ENCODE measurements at places on chromosomes 5 and 9.

GRCh38 chr9:69527454-69527853, 144.7 kb downstream of the APBA1 start:
- DNase-seq, result no peak

- no peak for DNase-seq
Observed at GRCh38 chr9:96554326-96554725, 65.3 kb downstream of the CDC14B start.

DNA sequence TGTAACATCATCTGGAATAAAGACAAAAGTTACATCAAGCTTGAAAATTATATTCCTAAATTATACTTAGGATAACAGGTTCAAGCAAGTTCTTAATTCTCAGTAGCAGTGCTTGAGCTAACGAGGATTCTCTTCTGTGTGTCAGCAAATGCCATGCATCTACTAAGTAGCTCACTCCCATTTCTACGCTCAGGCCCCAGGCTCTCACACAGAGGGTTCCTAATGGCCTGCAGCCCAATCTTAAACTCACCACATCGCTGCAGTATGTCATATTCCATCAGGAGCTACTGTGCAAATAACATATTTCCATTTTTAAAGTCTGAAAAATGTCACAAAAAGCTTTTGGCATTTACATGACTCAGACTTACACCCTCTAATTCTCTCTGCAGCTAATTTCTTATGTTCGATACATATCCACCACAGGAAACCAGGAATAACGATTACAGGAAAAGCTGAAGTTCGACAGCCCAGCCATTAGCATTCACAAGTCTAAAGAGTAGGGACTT, 474.8 kb downstream of the EFNA5 start:
- DNase-seq, result no peak

DNA sequence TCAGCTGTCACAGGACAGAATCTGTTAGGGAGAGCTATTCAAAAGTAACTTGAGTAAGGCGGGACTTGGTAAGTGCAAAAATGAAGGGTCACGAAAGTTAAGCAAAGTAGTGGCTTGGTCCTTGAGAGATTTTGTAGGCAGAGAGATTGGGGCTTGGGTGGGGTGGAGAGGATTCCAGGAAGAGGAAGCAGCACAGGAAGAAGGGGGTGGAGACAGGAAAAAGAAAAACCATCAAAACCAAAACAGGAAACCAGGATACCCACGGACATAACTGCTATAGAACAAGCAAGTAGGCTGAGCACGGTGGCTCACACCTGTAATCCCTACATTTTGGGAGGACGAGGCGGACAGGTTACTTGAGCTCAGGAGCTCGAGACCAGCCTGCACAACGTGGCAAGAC, 3.7 kb downstream of the ROPN1L start:
- DNase-seq, result no peak

- peak; percentile 32 for DNase-seq
Observed at GRCh38 chr5:172005708-172006320, 624 bp downstream of the FBXW11 start.

DNA sequence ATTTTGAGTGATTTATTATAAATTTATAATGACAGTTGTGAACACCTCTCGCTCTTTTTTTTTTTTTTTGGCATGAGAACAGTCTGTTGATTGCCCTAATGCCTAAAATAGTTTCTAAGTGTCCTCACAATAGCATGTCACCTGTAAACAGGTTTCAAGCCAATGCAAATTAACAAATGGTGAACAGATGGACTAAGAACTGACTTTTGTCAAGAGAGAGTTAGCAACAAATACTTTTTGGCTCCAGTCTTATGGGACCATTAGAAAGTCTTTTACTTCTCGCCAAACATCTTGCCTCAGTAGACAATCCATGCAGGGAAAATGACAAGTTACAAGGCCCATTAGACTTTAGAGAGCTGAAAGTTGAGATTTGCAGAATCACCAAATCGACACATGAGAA, 67.8 kb downstream of the MED27 start:
- no peak for DNase-seq

- DNase-seq, result no peak
Observed at GRCh38 chr9:93587651-93588347, 11.4 kb downstream of the PHF2 start.

DNA sequence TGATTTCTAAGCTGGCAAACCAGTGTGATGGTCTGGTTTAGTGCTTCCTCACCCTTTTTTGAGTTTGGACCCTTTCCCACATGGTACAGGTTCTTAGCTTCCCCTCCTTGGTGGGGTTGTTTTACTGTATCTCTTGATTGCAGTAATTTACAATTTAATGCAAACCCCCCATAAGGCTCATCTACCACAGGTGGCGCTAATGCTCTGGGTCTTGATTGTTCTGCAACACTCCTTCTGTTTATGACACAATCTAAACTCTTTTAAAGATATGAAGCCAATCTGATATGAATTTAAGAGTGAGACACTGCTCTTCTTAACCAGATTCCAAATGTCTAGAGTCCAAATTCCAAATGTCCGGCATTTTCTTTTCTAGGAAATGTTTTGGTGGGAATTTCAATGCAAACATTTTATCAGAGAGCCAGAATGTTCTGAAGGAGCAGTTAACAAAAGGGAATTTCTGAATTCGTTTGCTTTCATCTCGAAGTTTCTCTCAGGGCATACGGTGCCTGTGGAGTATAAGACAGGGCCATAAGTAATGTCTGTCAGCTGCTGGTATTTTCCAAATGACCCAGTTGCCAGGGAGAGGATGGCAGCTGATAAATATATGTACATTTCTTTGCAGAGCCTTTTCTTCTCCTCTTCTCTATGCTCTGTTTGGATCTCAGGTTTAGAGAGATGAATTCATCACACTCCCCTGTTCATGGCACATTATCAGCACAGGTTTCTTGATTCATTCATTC, 246.8 kb downstream of the ARHGAP26 start:
- DNase-seq, result peak; percentile 69

DNA sequence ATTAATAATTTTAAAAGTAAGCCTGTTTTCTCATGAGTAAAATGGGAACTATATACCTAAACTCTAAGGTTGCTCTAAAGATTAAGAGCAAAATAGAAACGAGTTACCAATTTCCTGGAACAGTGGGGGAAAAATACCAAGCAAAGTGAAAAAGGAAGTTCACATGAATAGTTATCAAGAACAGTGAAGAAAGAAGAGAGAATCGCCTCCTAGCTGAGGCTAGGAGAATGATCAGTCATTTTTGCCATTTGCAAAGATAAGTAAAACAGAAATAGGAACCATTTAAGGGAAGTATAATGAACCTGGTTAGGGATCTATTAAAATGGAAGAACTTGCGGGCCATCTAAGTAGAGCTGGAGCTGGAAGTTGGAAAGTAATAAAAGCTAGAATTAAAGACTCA, 50.7 kb downstream of the P4HA2 start:
- no peak for DNase-seq

DNA sequence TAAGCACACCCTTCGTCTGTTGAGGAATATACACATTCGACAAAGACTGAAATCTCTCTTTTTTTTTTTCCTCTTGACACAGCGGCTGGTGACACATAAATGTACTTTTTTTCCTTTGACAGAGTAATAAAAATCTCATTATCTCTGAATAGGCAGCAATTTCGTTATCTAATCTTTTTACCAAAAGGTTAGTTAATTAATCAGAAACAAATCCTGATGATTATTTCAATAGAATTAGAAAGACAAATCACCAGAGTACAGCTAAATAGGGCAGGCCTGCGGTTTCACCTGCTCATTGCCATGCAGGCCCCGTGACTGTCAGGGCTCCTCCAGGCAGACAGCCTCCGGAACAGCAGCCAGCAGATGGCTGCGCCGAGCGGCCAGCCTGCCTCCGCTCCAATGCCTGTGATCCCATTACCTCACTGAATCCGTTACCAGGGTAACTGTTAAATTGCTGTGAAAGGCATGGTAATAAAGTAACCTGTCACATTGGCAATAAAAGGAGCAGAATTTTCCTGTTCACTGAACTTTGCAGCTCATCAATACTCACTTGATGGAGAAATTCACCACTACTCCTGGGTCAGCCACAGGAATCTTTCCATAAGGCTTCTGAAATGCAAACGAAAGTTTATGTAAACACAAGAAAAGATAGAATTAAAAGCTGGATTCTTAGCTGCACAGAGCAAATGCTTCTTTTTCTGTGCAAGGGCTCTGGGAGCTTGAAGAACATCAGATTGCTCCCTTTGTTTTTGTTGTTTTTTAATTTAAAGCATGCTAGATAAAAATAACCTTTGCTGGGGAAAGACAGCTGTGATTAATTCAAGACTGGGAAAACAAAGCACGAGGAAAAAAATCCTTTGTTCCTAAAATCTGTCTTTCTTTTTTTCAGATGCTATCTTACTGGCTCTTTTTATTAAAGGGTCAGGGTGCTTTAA, 666.4 kb upstream of the ZNF608 start:
- peak; percentile 93 for DNase-seq

- DNase-seq, result no peak
Observed at GRCh38 chr5:15571081-15571480, 71.1 kb downstream of the FBXL7 start.

DNA sequence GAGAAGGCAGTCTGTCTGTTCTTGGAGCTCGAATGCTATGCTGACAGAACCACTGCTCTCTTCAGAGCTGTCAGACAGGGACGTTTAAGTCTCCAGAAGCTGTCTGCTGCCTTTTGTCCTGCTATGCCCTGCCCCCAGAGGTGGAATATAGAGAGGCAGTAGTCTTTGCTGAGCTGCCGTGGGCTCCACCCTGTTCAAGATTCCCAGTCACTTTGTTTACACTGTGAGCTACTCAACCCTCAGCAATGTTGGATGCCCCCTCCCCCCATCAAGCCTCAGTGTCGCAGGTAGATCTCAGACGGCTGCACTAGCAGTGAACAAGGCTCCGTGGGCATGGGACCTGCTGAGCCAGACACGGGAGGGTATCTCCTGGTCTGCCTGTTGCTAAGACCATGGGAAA, 344.2 kb downstream of the TMEM161B start:
- DNase-seq, result no peak

GRCh38 chr9:447230-448025, 232.8 kb downstream of the DOCK8 start:
- peak; percentile 91 for DNase-seq

DNA sequence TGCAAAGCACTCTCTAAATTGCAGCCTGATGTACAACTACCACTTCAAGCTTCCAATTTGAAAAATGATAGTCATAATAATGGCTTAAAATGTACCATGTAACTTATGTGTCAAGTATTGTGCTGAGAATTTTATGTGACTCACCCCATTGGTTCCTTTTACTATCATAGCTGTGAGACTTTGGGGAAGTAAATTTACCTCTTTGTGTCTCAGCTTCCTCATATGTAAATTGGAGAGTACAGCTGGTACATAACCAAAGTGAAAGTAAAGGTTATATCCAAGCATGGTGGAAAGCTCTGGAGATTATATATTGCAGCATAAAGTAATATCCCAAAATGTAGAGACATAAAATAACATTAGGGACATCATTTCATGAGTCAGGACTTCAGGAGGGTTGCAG, 2200.4 kb upstream of the C9orf72 start:
- DNase-seq, result no peak
